Right lung (tissue), 10 donors: ENCODE measurements at places on chromosomes 16 and 17. TPM values are rescaled to one million over a fixed set of nuclear protein-coding genes. Genes with fewer than 3 reads are reported as not detected.

- no peak for DNase-seq
Observed at GRCh38 chr16:66273644-66274334, 92.7 kb upstream of the CDH5 start.

GRCh38 chr17:21549107-21549687 lies 143.1 kb upstream of the KCNJ18 start:
- DNase-seq, result no peak

Gene MYL4
- 10.1 TPM for polyA plus RNA-seq

Gene RASL10B
- polyA plus RNA-seq, result 3.8 TPM

DNA sequence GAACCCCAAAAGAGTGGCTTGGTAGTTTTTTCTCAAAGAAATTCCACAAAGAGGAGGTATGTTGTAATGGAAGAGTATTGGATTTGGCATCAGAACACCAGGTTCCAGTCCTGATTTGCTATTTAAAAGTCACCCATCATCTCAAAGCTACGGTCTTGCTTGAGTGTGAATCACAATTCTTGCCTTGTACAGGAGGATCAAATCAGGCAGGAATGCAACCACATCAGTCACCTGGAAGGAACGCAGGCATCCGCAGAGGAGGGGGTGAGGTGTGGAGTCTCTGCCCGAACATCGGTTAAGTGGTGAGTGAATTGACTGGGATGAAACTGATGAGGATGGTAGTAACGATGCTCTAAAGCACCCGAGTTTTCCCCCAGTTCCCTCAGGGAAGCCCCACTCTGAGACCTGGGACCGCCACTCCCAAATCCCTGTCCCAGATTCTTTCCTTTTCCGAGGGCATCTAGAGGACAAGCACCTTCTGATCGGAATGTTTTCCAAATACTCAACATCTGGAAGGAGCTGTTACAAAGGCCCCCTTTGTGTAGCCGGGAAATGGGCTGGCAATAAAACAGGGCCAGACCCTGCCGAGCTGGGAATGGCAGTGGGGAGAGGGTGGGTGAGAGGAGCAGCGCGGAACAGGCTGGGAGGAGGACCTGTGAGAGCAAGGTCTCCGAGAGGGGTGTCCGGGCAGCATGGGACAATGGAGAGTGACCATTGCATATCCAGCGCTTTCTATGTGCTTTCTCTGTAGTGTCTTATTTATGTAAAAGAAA lies 469.6 kb downstream of the SLC39A11 start:
- no peak for DNase-seq

DNA sequence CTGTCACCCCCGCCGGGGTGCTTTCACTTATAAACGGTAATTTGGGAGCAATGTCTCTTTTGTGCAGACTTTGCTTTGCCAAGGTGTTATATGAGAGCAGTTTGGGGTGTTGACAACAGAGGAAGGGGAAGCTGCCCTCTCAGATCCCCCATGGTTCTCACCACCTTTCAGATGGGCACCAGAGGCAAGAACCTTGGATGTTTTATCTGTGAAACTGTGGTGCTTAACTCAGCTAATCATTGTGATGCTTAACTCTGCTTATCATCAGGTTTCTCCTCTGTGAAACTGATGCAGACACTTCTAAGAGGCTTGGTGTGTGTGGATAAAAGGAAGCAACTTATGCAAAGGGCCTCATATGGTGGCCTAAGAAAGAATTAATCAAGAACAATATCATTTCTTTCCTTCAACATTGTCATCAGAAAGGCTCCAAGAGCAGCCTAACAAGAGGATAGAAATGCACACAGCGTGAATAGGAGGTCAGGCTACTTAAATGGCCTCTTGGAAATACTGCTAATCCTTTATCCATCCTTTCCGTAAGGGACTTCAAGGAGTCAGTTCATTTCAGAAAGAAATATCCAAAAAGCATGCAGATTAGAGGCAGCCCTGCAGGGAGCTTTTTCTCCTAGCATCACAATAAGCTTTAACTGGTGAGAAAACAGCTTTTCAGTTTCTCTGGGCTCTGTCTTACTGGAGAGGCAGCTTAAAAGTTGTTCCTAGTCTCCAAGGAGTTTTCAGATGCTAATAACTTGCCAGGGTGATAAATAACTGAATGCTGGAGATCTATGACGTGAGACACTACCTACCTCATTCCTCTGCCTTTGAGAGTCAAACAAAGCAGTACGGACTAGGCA lies 55.1 kb upstream of the CLEC3A start:
- DNase-seq, result no peak

- peak; percentile 36 for DNase-seq
Observed at GRCh38 chr16:180681-181564, 664 bp downstream of the HBQ1 start.

GRCh38 chr17:3963237-3964201 lies 718 bp downstream of the ATP2A3 start:
- no peak for DNase-seq

DNA sequence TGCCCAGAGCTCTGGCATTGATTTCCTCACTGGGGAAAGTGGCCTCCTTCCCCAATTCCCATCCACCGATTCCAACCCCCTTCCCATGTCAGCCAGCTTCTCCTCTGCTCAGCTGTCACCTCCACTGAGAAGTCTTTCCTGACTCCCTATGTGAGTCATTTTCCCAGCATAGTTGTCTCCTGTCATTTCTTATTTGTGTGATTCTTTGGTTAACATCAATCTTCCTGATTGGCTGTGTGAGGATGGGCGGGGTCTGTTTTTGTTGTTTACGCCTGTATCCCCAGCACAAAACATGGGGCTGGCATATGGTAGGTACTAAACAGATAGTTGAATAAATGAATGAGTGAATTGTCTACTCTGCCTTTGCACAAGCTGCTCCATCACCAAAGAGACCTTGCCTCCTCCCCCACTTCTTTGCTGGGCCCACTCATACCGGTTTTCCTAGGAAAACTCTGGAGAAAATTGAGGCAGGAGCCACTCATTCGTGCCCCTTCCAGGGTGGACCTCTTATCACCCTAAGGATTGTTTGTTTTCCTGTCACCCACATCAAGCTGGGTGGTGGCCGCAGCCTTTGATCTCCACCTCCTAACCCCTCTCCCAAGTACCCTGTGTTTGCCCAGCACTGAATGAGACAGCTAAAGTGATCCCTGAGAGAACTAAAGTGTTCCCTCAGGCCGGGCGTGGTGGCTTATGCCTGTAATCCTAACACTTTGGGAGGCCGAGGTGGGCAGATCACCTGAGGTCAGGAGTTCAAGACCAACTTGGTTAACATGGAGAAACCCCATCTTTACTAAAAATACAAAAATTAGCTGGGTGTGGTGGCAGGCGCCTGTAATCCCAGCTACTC lies 1.2 kb upstream of the GRB7 start:
- DNase-seq, result no peak
